ENCODE measurements at places on chromosomes 11 and 22.

DNA sequence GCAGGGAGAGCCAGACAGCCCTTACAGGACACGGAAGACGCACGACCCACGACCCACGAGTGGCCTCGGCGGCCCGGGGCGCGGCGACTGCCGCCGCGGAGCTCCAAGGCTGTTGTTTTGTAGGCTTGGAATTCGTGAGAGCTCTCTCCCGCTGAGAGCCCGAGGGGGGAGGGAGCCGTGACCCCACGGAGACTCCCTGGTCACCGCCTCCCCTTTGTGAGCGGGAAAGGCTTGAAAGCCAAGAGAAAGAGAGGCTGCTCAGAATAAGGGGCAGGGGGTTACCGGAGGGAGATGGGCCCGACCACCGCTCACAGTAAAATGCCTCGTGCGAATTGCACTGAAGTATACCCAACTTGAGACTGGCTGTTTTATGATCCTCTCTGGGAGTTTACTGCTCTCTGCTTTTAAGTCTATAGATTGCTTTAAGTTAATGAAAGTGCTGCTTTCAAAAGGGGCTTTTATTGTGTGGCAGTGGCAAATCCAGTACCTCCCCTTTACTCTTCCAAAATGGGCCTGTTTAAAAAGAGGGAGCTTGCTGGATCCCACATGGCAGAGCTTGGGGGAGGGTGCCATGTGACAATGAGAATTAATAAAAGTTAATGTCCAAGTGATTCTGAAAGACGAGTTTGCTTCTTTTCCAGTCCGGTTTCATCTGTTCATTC is 2.9 kb downstream of the PKNOX2 start:
- no peak for DNase-seq

- DNase-seq, result no peak
Measured at GRCh38 chr11:101442936-101443521, 140.8 kb downstream of the TRPC6 start.

DNA sequence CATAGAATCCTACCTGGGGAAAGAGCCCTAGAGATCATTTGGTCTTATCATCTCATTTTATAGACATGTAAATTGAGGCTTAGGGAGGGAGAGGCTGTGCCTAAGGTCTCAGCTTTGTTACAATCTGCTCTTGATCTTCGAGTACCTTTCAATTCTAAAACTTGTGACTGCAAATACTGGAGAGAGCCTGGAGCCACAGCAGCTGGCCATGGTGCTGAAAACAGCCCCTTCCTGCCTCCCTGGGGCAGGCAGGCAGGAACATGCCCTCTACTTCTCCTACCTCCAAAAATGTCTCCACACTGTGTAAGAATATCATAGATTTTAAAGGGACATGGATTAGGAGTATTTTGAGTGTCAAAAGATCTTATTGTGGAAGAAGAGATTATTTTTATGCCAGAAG is 52.2 kb downstream of the C22orf42 start:
- DNase-seq, result no peak

DNA sequence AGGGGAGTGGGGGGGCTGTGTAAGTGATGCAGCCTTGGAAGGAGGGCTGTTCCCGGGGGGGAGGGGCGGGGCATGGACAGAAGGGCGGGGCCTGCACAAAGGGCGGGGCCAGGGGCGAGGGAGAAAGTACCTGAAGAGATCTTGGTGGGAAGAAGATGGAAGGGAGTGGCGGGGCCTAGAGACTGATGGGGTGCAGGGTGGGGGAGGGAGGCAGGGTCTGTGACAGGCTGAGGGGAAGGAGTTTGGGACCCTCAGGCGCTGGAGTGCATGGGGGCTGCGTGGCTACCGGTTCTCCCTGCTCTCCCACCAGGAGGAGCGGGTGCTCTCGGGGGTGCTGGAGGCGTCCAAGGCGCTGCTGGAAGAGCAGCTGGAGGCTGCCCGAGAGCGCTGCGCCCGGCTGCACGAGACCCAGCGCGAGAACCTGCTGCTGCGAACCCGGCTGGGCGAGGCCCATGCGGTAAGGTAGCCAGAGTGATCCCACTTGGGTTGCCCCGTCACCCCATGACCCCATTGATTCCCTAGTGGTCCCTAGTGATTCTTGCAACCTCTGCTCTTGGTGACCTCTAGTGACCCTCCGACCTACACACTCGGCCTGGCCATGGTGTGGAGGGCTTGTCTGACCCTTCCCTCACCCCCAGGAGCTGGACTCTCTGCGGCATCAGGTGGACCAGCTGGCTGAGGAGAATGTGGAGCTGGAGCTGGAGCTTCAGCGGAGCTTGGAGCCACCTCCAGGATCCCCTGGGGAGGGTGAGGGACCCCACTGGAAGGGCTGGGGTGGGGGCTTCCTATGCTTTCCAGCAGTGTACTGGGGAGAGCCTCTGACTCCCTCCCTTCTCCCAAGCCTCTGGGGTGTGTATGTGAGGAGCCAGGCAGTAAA is 3.1 kb downstream of the CCDC88B start:
- no peak for DNase-seq

GRCh38 chr11:15890031-15890713 is 466.2 kb downstream of the SOX6 start:
- DNase-seq, result no peak

DNA sequence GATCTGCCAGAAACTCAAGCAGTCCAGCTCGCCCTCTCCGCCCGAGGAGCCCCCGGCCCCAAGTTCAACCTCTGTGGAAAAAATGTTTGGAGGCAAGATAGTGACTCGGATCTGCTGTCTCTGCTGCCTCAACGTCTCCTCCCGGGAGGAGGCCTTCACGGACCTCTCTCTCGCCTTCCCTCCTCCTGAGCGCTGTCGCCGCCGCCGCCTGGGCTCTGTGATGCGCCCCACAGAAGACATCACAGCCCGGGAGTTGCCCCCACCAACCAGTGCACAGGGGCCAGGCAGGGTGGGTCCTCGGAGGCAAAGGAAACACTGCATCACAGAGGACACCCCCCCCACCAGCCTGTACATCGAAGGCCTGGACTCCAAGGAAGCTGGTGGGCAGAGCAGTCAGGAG is 20.8 kb downstream of the USP35 start:
- no peak for DNase-seq

Data from stimulated activated CD8-positive, alpha-beta memory T cell treated with anti-CD3 and anti-CD28 coated beads, Interleukin-15, amount 100 ng/mL, for 4 hours (primary cell).